ENCODE measurements at places on chromosomes 3 and 15. TPM values are rescaled to one million over a fixed set of nuclear protein-coding genes. Genes with fewer than 3 reads are reported as not detected.

GRCh38 chr3:25235031-25235430, 193.0 kb upstream of the RARB start:
- H3K36me3 ChIP-seq = no peaks in the 10 kb centered on the region
- no peak overlapping the region for H3K27ac ChIP-seq
- no peak for DNase-seq
- no peak overlapping the region for H3K4me3 ChIP-seq
- H3K4me1 ChIP-seq = no peaks in the 10 kb centered on the region

DNA sequence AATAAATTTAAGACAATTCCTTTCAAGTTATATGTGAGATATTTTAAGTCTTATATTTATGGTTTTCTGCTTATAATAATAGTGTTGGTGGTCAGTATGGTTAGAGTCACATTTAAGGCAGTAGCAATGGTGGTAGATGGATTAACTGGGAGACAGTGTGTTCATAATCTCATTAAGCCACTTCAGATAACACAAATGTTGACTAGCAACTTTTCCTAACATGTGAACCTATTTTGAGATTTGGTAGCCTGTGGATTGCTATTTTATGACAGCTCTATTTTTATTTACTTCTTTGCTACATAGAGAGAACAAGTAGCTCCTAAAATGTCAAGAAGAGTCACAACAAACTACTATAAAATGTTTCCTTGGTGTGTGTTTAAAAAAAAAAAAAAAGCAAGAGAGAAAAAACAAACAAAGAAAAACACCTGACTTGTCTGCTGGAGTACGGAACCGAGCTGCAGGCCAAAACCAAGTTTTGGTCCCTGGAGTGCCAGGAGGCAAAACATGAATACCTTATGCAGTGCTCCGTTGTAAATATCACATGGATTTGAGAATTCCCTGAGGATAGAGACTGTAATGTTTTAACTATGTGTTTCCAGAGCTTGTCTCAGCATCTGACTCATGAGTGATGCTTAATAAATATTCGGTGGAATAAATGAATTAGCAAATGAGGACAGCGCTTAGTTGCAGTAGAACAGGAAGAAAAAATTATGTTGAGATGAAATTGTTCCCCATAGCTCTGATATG, 457.1 kb upstream of the ROBO2 start:
- no peaks in the 10 kb centered on the region for H3K4me1 ChIP-seq
- DNase-seq = no peak
- no peaks in the 10 kb centered on the region for H3K36me3 ChIP-seq
- H3K4me3 ChIP-seq = no peak overlapping the region
- H3K27ac ChIP-seq = no peak overlapping the region

- H3K36me3 ChIP-seq = no peaks in the 10 kb centered on the region
- DNase-seq = no peak
- no peak overlapping the region for H3K27ac ChIP-seq
- no peak overlapping the region for H3K4me3 ChIP-seq
- no peaks in the 10 kb centered on the region for H3K27me3 ChIP-seq
These were observed 54.8 kb downstream of the MESD start for GRCh38 chr15:80934761-80935221.

- no peak overlapping the region for H3K4me3 ChIP-seq
- H3K36me3 ChIP-seq = no peaks in the 10 kb centered on the region
- H3K27ac ChIP-seq = no peak overlapping the region
- H3K4me1 ChIP-seq = peaks cover 7% of the 10 kb centered on the region
- DNase-seq = no peak
- no peaks in the 10 kb centered on the region for H3K27me3 ChIP-seq
These were observed 7.6 kb downstream of the MFGE8 start for GRCh38 chr15:88905576-88905975.

GRCh38 chr3:99842826-99843589, 25.3 kb downstream of the CMSS1 start:
- no peak for DNase-seq
- H3K27ac ChIP-seq = peak overlapping the region; percentile 27
- no peaks in the 10 kb centered on the region for H3K36me3 ChIP-seq
- H3K4me1 ChIP-seq = peaks cover 28% of the 10 kb centered on the region
- H3K4me3 ChIP-seq = no peak overlapping the region

DNA sequence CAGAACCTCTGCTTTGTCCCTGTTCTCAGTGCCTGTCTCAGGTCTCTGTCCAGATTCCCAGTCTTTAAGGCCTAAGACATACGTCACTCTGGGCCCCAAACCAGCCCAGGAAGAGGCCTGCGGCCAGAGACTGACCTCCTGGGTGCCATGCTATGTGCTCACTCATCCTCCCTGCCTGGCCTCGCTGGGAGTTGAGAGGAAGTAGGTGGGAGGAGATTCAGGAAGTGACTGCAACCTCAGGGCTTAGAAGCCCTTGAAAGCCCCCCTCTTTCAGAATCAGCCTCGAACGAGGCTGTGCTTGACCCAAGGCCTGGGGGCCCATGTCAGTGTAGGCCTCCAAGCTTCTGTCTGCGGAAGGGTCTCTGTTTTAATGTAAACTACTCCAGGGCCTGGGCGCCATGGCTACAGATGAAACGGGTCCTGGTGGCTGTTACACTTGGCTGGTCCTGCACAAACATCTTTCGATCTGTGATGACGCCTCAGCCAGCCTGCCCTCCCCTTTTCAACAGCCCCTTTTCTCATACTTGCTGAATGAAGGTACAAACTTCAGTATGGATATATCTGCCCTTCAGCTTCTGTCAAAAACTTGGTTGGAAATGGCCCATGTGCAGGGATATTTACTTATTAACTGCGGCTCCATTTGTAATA, 11.7 kb downstream of the RASGRF1 start:
- no peak overlapping the region for H3K27ac ChIP-seq
- H3K4me3 ChIP-seq = no peak overlapping the region
- no peaks in the 10 kb centered on the region for H3K36me3 ChIP-seq

ANKRD34C gene
- 0.33 TPM for total RNA-seq

Data from body of pancreas (tissue), 4 donors.